ENCODE measurements at places on chromosomes 12 and 14.
A peak's percentile ranks its signal among the peaks of the same experiment; 100 is the strongest.

DNA sequence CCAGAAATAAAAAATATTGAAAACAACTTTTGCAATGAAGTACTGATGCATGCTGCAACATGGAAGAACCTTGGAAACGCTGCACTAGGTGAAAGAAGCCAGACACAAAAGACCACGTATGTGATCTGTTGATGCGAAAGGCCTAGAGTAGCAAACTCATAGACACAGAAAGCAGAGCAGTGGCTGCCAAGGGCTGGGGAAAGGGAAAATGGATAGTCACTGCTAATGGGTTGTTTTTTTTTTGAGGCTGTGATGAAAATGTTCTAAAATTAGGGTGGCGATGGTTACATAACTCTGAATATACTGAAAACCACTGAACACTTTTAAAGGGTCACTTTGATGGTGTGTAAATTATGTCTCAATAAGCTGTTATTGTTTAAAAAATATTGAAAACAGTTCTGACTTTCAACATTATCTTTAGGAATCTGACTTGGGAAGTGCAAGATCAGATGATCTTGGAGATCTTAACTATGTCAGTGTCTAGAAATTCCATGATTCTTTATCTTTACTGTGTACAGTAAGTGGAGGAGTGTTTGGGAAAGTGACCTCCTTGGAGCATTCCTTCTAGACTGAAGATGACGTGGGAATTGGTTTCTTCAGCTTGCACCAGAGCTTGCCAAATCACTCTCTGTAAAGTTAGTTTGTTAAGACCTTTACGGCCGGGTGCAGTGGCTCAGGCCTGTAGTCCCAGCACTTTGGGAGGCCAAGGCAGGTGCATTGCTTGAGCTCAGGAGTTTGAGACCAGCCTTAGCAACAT lies 12.4 kb downstream of the MLXIP start:
- no peak for DNase-seq

DNA sequence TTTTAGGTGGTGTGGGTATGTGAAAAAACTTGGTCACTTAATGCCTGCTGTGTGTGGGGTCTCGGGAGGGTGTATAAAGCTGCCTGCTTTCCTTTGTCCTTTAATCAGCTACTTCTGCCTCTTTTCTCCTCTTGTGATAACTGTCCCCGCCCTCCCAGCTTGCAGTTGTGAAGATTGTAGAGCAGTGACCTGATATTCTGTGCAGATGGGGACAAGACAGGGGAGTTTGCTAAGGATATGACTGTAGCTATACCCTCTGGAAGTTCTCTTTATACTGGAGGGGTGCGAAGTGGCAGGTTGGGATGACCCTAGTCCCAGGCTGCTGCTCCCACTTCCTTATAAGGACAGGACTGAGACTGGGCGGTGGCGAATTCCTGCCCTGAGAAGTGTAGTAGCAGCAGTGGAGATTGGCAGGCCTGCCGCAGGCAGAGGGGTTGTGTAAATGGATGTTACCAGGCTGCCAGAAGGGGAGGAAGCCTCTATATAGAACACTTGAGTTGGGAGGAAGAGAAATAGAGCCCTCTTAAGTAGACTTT lies 835 bp downstream of the MYL6 start:
- peak; percentile 71 for DNase-seq

GRCh38 chr14:48857366-48857765 lies 728.8 kb downstream of the RPS29 start:
- DNase-seq: no peak

DNA sequence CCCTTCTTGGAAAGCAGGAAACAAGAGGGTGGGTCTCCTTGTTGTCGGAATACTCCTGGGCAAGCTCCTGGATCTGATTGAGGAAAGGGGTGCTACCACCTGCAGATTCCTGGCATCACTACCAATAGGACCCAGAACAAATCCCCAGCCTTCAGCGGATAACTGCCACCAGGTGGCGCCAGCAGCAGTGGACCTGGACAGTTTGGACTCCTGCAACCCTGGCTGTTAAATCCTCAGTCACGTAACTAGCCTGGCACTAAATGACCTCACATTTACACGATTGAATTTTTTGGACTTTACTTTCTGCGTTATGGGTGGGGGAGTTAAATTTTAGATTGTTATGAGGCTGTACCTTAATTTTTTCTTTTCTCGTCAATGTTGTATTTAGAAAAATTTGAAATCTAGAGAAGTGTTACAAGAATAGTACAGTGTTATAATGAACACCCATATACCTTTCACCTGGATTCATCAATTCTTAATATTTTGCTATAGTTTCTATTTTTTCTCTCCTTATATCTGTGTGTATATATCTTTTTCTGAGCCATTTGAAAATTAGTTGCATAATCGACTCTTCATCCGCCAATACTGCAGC lies 95.6 kb downstream of the GAS2L3 start:
- DNase-seq: peak; percentile 81

DNA sequence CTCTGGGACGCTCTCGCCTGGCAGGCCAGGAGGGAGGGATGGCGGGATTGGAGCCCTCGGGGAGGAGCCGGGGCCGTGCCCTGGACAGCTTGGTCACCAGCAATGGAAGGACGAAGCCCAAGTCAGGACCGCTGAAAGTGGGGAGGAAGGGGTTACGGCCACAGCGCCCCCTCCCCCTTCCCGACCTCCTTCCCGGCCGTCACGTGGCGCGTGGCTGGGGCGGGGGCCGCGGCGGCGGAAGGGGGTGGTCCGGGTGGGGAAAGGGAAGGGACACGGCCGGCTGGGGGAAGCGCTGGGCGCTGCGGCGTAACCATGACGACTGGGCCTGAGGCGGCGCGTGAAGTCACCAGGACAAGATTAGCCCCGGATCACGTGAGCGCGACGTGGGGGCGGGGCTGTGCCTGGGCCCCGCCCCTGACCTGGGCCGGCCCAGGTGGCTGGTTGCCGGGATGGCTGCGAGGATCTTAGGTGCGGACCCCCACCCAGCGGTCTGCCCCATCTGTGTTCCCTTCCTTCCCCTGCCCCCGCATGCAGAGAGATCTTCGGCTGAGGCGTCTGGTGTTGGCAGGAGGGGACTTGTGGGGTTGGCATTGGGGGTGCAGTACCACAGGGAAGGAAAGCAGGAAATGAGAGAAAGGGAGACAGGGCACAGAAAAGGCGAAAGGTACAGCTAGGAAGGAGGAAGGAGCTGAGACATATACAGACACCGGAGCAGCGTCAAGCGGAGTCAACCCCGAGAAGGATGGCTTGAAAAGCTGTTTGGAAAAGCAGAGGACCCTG lies 6.2 kb downstream of the MAP3K12 start:
- DNase-seq: peak; percentile 79

GRCh38 chr12:104602896-104603295 lies 146.1 kb downstream of the CHST11 start:
- DNase-seq: peak; percentile 76

GRCh38 chr12:6315704-6316597 lies 5.5 kb downstream of the PLEKHG6 start:
- DNase-seq: no peak

GRCh38 chr12:62846491-62846890 lies 88.5 kb downstream of the PPM1H start:
- DNase-seq: no peak

DNA sequence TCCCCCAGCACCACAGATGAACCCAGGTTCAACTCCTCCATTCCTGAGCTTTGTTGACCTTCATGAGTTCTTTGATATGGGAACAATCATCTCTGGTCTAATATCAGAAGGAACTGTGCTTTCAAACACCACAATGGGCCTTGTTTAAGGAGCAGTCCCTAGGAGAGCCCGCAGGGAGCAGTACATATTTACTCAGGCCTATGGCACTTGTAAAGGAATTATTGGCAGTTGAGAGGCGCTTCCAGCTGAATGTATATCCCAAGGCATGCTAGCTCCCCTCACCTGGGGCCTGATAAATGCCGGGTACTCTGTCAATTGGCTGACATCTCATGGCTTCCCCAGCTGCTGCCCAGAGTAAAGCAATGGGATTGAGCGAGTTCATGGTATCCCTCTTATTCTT lies 76.2 kb downstream of the ZFP36L1 start:
- DNase-seq: no peak

DNA sequence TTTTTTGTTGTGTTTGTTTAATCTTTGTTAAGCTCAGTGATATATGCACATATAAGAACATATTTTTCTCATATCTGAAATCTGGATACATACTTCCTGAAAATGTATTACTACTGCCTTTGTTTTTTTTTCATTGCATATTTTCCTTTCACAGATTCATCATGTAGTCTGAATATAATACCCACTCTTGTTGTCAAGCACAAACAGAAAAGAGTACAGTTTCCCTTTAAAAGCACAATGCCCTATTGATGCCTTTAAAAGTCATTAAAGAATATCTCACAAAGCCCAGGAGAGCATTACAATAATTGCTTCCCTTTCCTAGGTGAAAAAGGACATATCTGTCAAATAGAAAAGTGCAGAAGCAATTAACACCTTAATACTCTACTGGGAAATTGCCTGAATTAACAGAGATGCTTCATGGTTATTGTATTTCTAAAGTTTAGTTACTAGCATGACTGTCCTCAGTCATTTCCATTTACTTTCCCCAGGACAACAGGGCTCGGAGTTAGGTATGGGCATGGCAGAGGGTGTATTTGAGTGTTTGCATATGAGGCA lies 107.4 kb downstream of the GRIP1 start:
- no peak for DNase-seq

DNA sequence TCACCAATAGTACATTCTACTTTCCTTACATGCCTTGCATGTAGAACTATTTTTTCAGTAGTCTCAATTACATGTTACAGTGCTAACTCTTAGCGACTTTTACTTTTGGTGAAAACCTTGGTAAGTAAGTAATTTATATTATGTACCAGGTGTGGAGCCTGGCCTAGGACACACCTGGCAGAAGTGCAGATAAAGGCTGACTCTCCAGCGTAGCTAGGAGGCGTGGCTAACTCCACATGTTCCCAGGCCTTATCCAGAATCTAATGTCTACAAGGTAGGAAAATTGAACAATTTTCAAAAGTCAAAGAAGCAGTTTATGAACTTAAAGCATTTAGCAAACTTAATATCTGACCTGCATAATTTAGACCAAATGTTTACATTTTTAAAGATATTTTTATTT lies 157.4 kb downstream of the DHRS2 start:
- no peak for DNase-seq

GRCh38 chr12:119748497-119748896 lies 80.6 kb downstream of the PRKAB1 start:
- peak; percentile 32 for DNase-seq

DNA sequence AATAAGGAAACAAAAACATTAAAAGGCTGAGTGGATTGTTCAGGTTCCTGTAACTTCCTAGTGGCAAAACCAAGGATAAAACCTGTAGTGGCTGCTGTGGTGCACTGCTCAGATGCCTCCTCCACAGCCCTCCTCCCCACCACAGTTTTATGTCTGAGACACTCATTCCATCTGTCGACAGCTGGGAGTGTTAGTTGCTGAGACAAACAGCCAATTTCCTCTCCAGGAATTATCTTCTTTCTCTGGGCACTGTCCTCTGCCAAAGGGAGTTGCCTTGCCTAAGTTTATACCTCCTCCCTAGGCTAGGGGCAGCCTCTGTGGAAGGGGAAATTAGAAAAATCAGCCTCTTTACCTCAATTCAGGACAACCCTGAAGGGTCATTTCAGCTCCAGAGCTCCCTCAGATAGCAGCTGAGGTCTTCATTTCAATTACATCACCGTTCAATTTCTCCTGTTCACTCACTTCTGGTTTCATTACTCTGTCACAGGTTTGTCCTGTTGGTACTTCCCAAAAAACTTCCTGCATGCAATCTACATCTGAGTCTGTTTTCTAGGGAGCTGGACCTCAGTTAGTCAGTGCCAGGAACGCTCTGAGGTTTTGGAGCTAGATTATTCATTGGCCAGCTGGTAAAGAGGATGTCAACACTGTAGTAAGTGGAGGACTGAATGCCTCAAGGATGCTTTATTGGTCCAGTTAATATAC lies 74.9 kb upstream of the ATP2B1 start:
- DNase-seq: no peak

DNA sequence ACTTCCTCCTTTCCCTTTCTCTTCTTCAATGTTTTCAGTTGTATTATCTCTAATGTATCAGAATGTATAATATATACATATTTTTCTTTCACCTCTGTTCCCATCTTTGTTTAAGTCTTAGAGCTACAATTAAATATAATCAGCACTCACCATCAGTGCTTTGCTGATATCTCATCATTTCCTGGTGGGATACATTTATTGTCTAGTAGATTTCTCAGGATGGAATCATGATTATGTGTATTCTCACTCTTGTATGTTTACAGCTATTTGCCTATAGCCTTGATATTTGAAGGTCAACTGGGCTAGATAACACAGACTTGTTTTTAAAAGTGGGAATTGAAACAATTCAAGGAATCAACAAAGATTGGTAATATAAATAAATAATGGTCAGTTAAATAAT lies 124.9 kb upstream of the EEA1 start:
- DNase-seq: no peak

- DNase-seq: no peak
Measured at GRCh38 chr14:71395636-71396035, 488.4 kb downstream of the PCNX1 start.

DNA sequence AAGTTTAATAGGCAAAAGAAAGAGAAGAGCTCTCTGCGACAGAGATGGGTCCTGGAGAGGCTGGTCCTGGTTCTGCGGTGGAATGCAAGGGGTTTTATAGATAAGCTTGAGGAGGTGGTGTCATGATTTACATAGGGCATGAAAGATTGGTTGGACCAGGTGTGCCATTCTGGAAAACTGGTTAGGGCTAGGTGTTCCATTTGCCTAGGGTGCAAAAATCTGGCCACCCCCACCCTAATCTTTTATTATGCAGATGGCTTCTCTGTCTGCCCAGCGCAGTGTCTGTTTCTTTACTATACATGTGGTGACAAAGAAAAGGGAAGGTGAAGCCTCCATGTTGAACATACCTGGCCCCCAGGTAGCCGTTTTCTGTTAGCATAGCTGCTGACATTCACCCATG lies 65.4 kb downstream of the ERC1 start:
- no peak for DNase-seq

- DNase-seq: no peak
Measured at GRCh38 chr12:12915656-12916055, 24.3 kb downstream of the GPRC5A start.

GRCh38 chr12:61991661-61992060 lies 268.5 kb upstream of the USP15 start:
- no peak for DNase-seq

DNA sequence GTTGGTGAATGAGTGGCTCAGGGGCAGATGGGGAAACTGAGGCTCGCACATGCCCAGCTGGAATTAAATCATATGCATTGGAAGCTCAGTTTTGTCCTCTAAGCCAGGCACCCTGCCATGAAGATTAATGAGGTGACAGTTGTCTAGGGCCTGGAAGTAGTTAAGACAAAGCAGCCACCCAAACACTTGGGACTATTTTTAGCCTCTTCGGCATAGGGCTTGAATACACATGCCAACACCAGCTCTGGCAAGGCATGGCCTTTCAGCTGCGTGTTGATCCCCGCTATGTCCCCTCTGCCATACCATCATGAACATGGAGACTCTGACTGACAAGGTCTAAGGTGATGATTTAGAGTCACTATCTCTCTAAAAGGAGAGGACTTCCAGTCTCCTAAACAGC lies 250.2 kb downstream of the KSR2 start:
- no peak for DNase-seq

GRCh38 chr12:129901254-129901653 lies 2.6 kb downstream of the TMEM132D start:
- DNase-seq: peak; percentile 29
